ENCODE measurements at places on chromosomes 7 and 10.

DNA sequence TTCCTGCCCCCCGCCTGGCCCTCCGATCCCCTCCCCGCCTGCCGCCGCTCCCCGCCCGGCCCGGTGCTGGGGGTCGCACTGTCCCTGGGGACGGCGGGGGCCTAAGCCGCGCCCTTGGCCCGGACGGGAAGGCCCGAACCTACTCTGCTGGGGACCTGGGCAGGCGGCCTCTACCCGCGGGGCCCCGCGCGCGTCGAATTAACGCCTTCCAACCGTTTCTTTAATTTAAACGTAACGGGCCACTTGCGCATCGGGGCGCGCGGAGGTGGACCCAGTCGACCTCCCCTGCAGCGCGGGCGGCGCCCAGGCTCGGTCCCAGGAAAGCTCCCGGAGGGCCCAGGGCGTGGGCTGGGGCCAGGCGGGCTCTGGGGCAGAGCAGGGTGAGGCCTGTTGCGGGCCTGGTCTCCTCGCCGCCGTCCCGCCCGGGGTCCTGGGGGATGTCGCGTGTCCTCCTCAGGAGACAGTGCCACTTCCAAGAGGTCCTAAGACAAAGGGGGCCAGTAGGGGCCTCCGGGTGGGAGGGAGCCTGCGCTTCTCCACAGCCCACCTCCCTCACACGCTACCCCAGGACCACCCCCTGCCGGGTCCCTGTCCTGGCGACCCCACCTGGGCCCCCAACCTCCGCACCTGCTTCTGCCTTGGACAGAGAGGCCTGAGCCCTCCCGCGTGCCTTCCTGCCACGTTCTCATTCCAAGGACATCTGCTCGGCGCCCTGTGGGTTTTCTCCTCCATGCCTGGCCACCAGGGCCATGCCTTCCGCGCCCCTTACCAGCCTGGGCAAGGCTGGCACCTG lies 658 bp upstream of the PTPRN2 start:
- DNase-seq, result no peak

DNA sequence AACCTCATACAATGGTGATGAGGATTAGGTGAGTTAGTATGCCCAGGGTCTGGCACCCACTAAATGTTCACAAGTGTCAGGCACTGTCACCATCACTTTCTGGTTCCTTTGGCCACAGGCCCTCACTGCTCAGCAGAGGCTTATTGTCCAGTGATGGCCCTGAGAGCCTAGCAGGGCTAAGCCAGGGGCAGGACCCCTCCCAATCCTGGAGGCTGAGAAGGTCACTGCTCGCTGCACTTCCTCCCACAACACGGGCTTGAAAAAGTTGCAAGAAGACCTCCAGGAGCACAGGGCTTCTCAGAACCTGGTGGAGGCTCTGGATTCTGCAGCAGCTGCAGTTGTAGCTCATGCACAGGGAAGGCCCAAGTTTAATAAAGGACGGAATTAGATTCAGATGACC lies 48.1 kb downstream of the DRGX start:
- no peak for DNase-seq

DNA sequence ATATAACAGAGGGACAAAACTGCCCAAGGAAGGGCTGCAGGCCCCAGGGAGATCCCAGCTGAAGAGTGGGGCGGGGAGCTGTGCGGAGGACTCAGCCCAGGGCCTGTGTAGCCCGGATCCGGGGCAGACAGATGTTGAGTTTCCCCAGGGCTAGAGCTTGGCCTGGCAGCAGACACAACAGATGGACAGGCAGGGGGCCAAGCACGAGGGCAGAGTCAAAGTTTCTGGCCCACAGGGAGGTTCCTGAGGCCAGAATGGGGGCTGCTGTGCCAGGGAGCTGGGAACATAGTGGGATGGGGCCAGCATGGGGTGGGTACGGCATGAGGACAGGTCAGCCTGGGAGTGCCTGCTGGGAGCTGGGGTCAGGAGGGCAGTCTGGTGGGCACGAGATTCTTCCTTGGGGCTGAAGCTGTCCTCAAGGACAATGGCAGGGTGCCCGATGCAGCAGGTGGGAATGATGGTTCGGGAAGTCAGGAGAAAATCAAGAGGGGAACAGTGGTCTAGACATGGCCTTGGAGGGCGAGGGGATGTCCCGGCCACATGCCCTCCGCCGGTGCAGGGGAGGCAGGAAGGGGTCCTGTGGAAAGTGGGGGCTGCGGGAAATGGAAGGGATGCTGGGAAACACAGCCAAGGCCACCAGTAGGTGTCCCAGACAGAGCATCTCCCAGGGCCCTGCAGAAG lies 519.1 kb upstream of the FOXK1 start:
- DNase-seq, result no peak

- no peak for DNase-seq
Observed at GRCh38 chr7:104650991-104651640, 322.7 kb downstream of the LHFPL3 start.
